ENCODE measurements at places on chromosomes 16 and 17. TPM values are rescaled to one million over a fixed set of nuclear protein-coding genes. Genes with fewer than 3 reads are reported as not detected.

Gene SLC16A6
- total RNA-seq: 0.09 TPM

Gene CCDC200
- not detected for total RNA-seq

Gene TBC1D26
- total RNA-seq: 4.4 TPM

Gene CCL4
- total RNA-seq: not detected

Gene TP53TG3D
- not detected for total RNA-seq

Gene PDILT
- not detected for total RNA-seq

Gene RHBDL1
- total RNA-seq: 0.28 TPM

DNA sequence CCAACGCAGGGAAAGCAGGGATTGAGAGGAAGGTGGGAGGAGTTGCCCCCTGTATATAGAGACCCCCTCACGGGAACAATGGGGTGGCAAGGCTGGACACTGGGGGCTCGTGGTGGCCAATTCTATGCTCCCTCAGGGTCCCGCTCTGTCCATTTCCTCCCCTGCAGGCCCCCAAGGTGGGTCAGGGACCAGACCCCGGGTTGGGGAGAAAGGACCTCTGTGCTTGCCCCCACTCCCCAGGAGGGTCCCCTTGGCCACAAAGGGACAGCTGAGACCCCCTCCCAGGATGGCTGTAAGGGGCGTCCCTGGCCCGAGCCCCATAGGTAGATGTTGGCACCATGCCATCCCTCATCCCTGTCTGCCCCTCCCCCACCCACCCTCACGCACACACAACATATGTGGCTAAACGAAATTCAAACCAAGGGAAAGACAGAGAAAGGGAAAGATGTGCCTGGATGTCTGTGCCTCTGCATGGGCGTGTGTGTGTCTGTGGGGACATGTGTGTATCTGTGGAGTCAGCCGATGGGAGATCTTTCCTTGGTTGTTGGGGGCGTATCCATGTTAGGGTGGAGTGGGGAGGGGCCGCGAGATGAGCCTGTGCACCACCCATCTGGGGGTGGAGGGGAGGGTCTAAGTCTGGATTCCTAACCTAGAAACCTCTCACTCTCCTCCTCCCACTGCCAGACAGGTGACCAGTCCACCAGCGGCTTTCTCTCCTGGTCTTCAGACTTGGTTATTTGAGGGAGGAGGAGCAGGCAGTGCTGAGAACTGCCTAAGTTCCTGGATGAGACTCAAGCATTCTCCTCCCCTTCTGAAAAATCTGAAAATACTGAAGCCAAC is 642 bp upstream of the NEUROD2 start:
- H3K27me3 ChIP-seq: peaks cover 100% of the 10 kb centered on the region
- H3K4me3 ChIP-seq: no peak overlapping the region
- peaks cover 23% of the 10 kb centered on the region for H3K4me1 ChIP-seq

DNA sequence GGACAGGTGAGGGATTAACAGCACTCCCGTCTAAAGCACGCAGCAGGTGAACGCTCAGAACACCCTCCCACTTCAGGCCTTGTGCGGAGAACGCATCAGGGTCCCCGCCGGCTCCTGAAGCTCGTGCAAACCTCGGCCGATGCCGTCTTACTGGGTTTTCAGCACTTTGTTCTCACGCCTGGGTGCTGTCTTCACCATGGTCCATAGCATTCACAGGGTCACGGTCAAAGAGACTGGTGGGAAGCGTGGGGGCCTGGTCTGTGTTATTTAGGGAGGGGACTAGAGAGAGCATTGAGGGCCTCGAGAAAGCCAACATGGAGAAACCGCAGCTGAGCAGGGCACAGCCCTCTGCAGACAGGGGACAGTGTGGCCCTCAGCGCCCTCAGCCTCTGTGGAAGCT is 26.6 kb downstream of the CIBAR2 start:
- H3K27me3 ChIP-seq: peaks cover 29% of the 10 kb centered on the region
- no peak for DNase-seq
- no peak overlapping the region for H3K4me3 ChIP-seq
- H3K36me3 ChIP-seq: no peaks in the 10 kb centered on the region

GRCh38 chr17:49798182-49798581 is 9.7 kb downstream of the KAT7 start:
- DNase-seq: no peak
- no peak overlapping the region for H3K27ac ChIP-seq

GRCh38 chr17:32298298-32298697 is 32.7 kb downstream of the RHBDL3 start:
- DNase-seq: no peak
- H3K36me3 ChIP-seq: no peaks in the 10 kb centered on the region
- H3K27ac ChIP-seq: no peak overlapping the region
- no peaks in the 10 kb centered on the region for H3K27me3 ChIP-seq
- peaks cover 28% of the 10 kb centered on the region for H3K4me1 ChIP-seq

DNA sequence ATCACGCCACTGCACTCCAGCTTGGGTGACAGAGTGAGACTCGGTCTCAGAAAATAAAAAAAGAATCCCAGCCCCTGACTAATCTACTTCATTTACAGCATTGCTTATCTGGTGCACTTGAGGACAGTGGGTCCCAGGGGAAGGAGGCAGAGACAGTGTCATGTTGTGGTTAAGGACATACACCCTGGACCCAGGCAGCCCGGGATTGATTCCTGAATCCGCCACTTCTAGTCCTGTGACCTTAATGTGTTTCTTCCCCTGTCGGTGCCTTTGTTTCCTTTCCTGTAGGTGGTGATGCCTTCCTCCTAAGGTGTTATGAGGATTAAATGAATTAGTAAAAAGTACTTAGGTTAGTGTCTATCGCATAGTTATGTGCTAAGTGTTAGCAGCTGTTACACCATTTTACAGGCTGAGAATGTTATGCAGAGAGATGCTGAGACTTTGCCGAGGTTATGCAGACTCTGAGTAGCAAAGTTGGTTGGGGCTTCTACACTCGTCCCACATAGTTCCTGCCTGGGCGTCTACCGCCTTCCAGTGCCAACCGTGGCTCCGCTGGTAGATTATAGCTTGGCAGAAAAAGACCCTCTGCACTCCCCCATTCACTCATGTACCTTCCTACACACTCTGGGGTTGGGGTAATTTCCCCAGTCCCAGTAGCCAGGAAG is 74.8 kb downstream of the RAB11FIP4 start:
- DNase-seq: no peak
- H3K36me3 ChIP-seq: no peaks in the 10 kb centered on the region
- no peak overlapping the region for H3K27ac ChIP-seq
- H3K4me1 ChIP-seq: peaks cover 21% of the 10 kb centered on the region

- no peaks in the 10 kb centered on the region for H3K27me3 ChIP-seq
- H3K27ac ChIP-seq: no peak overlapping the region
- DNase-seq: no peak
Measured at GRCh38 chr17:69485251-69485661, 70.8 kb downstream of the MAP2K6 start.

- no peak for DNase-seq
- no peak overlapping the region for H3K27ac ChIP-seq
- no peak overlapping the region for H3K4me3 ChIP-seq
- H3K27me3 ChIP-seq: no peaks in the 10 kb centered on the region
- no peaks in the 10 kb centered on the region for H3K36me3 ChIP-seq
- H3K4me1 ChIP-seq: peaks cover 9% of the 10 kb centered on the region
Measured at GRCh38 chr17:67256075-67256732, 11.2 kb upstream of the HELZ start.

- no peaks in the 10 kb centered on the region for H3K4me1 ChIP-seq
- H3K27ac ChIP-seq: no peak overlapping the region
- H3K27me3 ChIP-seq: no peaks in the 10 kb centered on the region
- H3K4me3 ChIP-seq: no peak overlapping the region
- peak; percentile 16 for DNase-seq
Measured at GRCh38 chr16:75402821-75403475, 30.4 kb downstream of the CFDP1 start.

GRCh38 chr16:64872101-64872500 is 249.8 kb downstream of the CDH11 start:
- no peak for DNase-seq
- no peak overlapping the region for H3K4me3 ChIP-seq
- H3K27ac ChIP-seq: no peak overlapping the region
- H3K36me3 ChIP-seq: no peaks in the 10 kb centered on the region
- H3K27me3 ChIP-seq: no peaks in the 10 kb centered on the region

- H3K4me3 ChIP-seq: no peak overlapping the region
- DNase-seq: no peak
Measured at GRCh38 chr16:81547194-81547938, 102.8 kb downstream of the CMIP start.

DNA sequence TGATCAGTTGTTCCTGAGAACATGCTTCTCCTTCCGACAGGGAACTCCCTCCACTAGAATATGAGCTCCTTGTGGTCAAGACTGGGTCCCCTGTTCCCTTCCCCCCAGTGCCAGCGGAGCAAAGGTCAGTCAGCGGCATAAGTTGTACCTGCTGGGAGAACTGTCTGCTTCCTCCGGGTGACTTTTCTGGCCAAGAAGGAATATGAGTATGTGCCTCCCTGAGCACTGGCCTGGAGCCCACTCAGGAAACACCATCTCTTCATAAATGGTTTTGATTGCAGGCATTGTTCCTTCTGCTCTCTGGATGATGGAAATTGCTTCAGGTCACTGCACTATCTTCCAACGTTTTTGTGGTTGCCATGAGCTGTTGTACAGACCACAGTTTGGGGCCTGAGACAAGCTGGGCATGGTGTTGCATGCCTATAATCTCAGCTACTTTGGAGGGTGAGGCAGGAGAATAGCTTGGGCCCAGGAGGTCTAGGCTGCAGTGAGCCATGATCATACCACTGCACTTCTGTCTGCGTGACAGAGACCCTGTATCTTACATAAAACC is 2.9 kb upstream of the P4HB start:
- H3K4me3 ChIP-seq: no peak overlapping the region
- no peak for DNase-seq
- H3K27ac ChIP-seq: no peak overlapping the region
- H3K36me3 ChIP-seq: no peaks in the 10 kb centered on the region
- H3K4me1 ChIP-seq: peaks cover 7% of the 10 kb centered on the region
- H3K27me3 ChIP-seq: no peaks in the 10 kb centered on the region

GRCh38 chr16:53089434-53090285 is 34.9 kb downstream of the CHD9 start:
- peaks cover 42% of the 10 kb centered on the region for H3K4me1 ChIP-seq
- no peaks in the 10 kb centered on the region for H3K36me3 ChIP-seq
- H3K4me3 ChIP-seq: peak overlapping the region; percentile 3

GRCh38 chr17:3723188-3723555 is 531 bp upstream of the HASPIN start:
- H3K36me3 ChIP-seq: peaks cover 13% of the 10 kb centered on the region
- H3K27ac ChIP-seq: no peak overlapping the region
- H3K27me3 ChIP-seq: no peaks in the 10 kb centered on the region
- peaks cover 13% of the 10 kb centered on the region for H3K4me1 ChIP-seq
- H3K4me3 ChIP-seq: peak overlapping the region; percentile 94
- no peak for DNase-seq

GRCh38 chr16:86396901-86397311 is 113.4 kb upstream of the FOXF1 start:
- H3K4me3 ChIP-seq: no peak overlapping the region
- no peak for DNase-seq
- H3K36me3 ChIP-seq: no peaks in the 10 kb centered on the region
- H3K27me3 ChIP-seq: no peaks in the 10 kb centered on the region
- peaks cover 6% of the 10 kb centered on the region for H3K4me1 ChIP-seq
